ENCODE measurements at places on chromosomes 7 and 10. TPM values are rescaled to one million over a fixed set of nuclear protein-coding genes. Genes with fewer than 3 reads are reported as not detected.

The VCL gene
- 17.1 TPM for polyA plus RNA-seq

The CNPY1 gene
- not detected for polyA plus RNA-seq

The NUDCD3 gene
- polyA plus RNA-seq, result 68.5 TPM

The WEE2 gene
- not detected for polyA plus RNA-seq

The CTAGE8 gene
- not detected for polyA plus RNA-seq

The GOLGA7B gene
- not detected for polyA plus RNA-seq

The EN2 gene
- polyA plus RNA-seq, result not detected

The SCART1 gene
- polyA plus RNA-seq, result not detected

The GNAT3 gene
- not detected for polyA plus RNA-seq

The TMEM273 gene
- 2.4 TPM for polyA plus RNA-seq

The HMX3 gene
- polyA plus RNA-seq, result not detected

The BAIAP2L1 gene
- polyA plus RNA-seq, result 1.6 TPM

The FKBP6 gene
- not detected for polyA plus RNA-seq

The ADRA2A gene
- not detected for polyA plus RNA-seq

The PRKG1 gene
- not detected for polyA plus RNA-seq

The UFSP1 gene
- not detected for polyA plus RNA-seq

The ANKRD61 gene
- 0.48 TPM for polyA plus RNA-seq

The PRKCQ gene
- 0.35 TPM for polyA plus RNA-seq

The GARIN1A gene
- 0.05 TPM for polyA plus RNA-seq

The GIMAP8 gene
- polyA plus RNA-seq, result not detected

The CFAP70 gene
- not detected for polyA plus RNA-seq

The LRIT1 gene
- not detected for polyA plus RNA-seq

The OR6B1 gene
- not detected for polyA plus RNA-seq

The BMPER gene
- not detected for polyA plus RNA-seq

The PLPP4 gene
- not detected for polyA plus RNA-seq

The MRLN gene
- polyA plus RNA-seq, result not detected

The KLF6 gene
- 693 TPM for polyA plus RNA-seq

The CHRM2 gene
- not detected for polyA plus RNA-seq

The SPDYE1 gene
- not detected for polyA plus RNA-seq

The CYP3A7 gene
- not detected for polyA plus RNA-seq

The EBLN1 gene
- not detected for polyA plus RNA-seq

The SUGCT gene
- 11.4 TPM for polyA plus RNA-seq

The DYDC2 gene
- not detected for polyA plus RNA-seq

The LOXL4 gene
- polyA plus RNA-seq, result 2.1 TPM

The TET1 gene
- polyA plus RNA-seq, result 0.64 TPM

The ASCC1 gene
- polyA plus RNA-seq, result 47.4 TPM

The PBLD gene
- not detected for polyA plus RNA-seq

The SLC18A3 gene
- polyA plus RNA-seq, result not detected

The GSAP gene
- polyA plus RNA-seq, result 43.1 TPM

The APBB1IP gene
- 40.1 TPM for polyA plus RNA-seq

The PGAM2 gene
- not detected for polyA plus RNA-seq

The SCIN gene
- polyA plus RNA-seq, result not detected

The FBXL13 gene
- polyA plus RNA-seq, result 0.72 TPM

The GPR146 gene
- polyA plus RNA-seq, result 2.1 TPM

The ZNF789 gene
- 6.3 TPM for polyA plus RNA-seq

The TUBAL3 gene
- not detected for polyA plus RNA-seq

The FRMPD2 gene
- not detected for polyA plus RNA-seq

The VWC2 gene
- not detected for polyA plus RNA-seq

The ADCY1 gene
- not detected for polyA plus RNA-seq
